ENCODE measurements at places on chromosomes 3 and 15.

GRCh38 chr3:55174747-55175146, 246.9 kb upstream of the LRTM1 start:
- no peak for DNase-seq

DNA sequence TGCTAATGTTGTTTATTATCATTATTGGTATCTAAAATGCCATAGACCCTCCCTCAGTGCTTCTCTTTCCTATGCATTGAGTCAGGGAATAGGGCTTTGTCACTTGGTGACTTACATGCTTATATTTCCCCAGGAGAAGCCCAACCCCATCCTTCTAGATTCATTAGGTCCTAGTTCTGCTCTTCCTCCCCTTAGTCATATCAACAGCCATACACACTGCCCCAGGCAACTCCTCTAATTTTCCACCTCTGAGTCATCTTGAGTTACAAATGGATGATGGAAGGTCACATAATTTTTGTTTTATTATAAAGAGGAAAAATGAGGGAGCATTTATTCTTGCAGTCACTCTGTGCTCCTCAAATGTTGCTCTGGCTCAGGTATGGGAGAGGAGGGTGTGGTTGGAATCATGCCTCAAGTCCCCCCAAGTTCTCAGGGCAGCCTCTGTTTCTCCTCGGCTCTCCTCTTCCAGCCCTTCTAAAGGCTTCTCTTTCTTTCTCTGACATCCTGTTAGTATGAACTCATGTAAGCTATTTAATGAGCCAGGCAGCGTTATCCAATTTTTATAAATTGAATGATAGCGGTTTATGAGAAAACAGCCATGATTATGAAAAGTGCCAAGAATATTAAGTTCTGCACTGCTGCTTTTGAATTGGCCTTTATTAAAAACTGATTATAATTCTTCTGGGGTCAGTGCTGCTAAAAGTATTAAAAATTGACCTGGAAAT, 45.6 kb upstream of the FSTL1 start:
- DNase-seq: no peak

GRCh38 chr3:60909526-60909925, 341.7 kb downstream of the FHIT start:
- no peak for DNase-seq

GRCh38 chr3:32257641-32258438, 19.4 kb downstream of the CMTM8 start:
- DNase-seq: no peak

DNA sequence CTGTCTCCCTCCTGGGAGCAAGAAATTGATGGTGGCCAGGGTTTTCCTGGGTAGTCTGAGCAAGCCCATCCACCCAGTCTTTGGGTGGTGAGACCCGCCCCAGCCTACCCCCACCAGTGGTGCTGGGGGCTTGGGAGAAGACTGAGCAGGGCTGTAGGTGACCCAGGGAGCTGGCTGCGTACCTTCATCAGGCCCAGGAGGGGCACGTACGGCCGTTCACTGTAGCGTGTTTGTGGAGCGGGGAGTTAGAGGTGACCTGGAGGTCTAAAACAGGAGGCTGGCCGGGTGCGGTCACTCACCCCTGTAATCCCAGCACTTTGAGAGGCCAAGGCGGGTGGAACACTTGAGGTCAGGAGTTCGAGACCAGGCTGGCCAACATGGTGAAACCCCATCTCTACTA, 11.5 kb downstream of the LOXL1 start:
- no peak for DNase-seq

DNA sequence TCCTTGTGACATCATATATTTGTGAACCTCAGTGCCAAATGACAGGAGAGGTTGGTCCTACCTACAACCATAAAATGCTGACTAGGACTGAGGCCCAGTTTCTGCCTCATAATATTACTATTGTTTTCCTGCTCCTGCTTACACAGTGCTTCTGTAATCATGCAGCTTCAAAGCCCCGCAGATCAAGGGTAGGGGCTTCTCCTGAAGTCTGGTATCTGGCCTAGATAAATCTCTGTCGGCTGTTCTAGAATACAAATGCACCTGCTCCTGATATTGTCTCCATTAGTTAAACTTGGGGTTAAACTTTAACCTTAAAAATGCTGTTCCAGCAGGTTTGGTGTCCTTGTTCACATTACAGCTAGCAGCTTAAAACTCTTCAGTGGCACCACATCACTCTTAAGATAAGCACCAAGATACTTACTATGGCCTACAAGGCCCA, 552.4 kb downstream of the TUSC7 start:
- DNase-seq: no peak
